ENCODE measurements at places on chromosomes 1 and 21.

GRCh38 chr1:31099293-31100032, 33.9 kb upstream of the PUM1 start:
- H3K27me3 ChIP-seq: no peaks in the 10 kb centered on the region
- H3K36me3 ChIP-seq: no peaks in the 10 kb centered on the region
- no peak overlapping the region for H3K27ac ChIP-seq
- H3K4me3 ChIP-seq: no peak overlapping the region
- H3K4me1 ChIP-seq: peaks cover 16% of the 10 kb centered on the region
- DNase-seq: no peak

DNA sequence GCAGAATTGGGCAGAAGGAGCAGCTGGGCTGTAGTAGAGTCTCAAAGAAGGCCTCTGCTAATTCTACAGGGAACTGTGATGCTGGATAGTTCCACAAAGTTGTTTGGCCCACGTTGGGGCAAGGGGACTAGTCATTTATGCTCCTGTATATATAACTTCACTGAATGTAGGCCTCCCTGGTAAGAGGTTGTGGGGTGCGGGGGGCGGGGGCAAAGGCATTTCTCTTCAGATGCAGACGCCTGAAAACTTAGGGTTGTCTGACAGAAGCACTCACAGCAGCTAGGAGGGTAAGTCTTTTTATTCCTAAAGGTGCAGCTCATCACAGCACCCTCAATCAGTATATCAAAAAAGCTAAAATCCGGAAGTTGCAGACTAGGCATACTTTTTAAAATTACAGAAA, 38.5 kb upstream of the DENND1B start:
- H3K36me3 ChIP-seq: no peaks in the 10 kb centered on the region
- no peak for DNase-seq
- H3K27ac ChIP-seq: no peak overlapping the region
- no peak overlapping the region for H3K4me3 ChIP-seq

DNA sequence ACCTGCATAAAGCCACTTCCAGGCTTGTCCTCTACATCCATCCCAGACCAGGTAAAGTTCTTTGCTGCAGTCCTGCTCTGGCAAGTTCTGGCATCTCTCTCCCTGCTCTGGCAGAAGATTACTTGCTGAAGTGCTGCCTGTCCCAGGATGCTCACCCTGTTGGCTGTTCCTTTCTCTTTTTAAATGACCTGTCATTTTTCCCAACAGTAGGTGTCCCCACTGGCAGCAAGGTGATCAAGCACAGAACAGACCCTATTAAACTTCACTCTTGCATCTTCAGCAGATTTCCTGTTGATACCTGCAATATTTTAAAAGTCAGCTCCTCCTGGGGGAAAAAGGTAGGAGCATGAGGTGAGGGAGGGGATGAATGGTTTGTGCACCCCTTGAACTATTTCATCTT, 332.6 kb downstream of the PBX1 start:
- H3K27me3 ChIP-seq: no peaks in the 10 kb centered on the region
- no peaks in the 10 kb centered on the region for H3K36me3 ChIP-seq
- H3K27ac ChIP-seq: no peak overlapping the region
- no peak overlapping the region for H3K4me3 ChIP-seq
- H3K4me1 ChIP-seq: no peaks in the 10 kb centered on the region

DNA sequence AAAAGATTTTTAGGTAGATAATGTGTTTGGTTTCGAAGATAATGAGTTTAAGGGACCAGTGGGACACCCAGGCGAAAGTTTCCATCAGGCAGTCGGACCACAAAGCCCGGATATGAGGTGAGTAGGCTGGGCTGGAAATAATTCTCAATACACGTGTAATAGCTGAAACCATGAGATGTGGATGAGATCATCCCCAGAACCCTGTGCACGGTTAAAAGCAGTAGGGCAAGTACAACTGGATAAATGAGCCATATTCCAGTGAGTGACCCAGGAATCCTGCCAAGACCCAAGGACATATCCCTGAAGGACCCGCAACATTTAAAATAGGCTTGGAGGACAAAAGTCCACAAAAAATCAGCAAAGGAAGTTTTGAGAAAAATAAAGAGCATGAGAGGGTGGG, 21.5 kb upstream of the NHLH2 start:
- no peak for DNase-seq
- H3K36me3 ChIP-seq: no peaks in the 10 kb centered on the region
- no peak overlapping the region for H3K27ac ChIP-seq
- H3K4me3 ChIP-seq: no peak overlapping the region
- H3K4me1 ChIP-seq: no peaks in the 10 kb centered on the region

- no peak overlapping the region for H3K27ac ChIP-seq
- peaks cover 1% of the 10 kb centered on the region for H3K27me3 ChIP-seq
- H3K4me3 ChIP-seq: no peak overlapping the region
- H3K36me3 ChIP-seq: no peaks in the 10 kb centered on the region
These were observed 51.6 kb upstream of the HAO2 start for GRCh38 chr1:119316870-119317416.

GRCh38 chr1:79283451-79283850, 276.9 kb upstream of the ADGRL4 start:
- H3K27ac ChIP-seq: no peak overlapping the region
- no peak for DNase-seq
- no peaks in the 10 kb centered on the region for H3K36me3 ChIP-seq
- H3K27me3 ChIP-seq: no peaks in the 10 kb centered on the region
- no peak overlapping the region for H3K4me3 ChIP-seq
- H3K4me1 ChIP-seq: no peaks in the 10 kb centered on the region
